Stimulated activated CD8-positive, alpha-beta memory T cell treated with anti-CD3 and anti-CD28 coated beads, Interleukin-7, amount 100 ng/mL, for 1 hour (primary cell): ENCODE measurements at places on chromosomes 4 and X.

GRCh38 chr4:11250510-11250909 lies 178.2 kb downstream of the HS3ST1 start:
- DNase-seq, result no peak

DNA sequence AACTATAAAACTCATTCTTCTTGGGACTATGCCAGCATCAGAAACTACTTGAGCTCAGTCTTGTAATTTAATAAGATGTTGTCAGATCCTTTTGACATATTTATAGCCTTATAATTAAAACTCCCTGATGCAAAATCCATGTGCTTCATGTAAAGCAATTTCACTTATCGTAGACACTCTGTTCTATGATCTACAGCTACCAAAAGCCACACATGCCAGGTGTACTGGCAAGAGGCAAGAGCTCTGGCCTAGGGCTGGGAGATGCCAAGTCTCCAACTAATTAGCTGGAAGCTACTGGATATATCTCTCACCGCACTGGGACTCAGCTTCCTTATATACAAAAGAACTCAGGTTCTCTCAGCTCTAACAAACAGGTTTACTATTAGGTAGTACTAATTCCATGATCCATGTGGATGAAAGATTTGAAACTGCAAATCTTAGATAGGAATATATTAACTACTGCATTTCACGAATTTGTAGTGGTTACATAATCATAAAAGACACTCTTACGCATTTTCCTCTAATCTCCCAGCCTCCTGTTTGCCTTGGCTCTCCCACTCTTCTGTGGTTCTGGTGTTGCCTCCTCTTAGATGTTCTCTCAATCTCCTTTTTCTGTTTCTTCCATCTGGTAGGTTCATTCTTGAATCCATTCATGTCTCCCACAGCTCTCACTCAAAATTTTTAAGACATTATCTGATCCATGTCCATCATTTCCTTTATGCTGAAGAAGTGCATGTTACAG lies 103.0 kb downstream of the HHIP start:
- no peak for DNase-seq

GRCh38 chr4:46992338-46992737 lies 1.0 kb downstream of the GABRA4 start:
- DNase-seq, result no peak

GRCh38 chrX:120137439-120137838 lies 21.0 kb upstream of the RHOXF2 start:
- DNase-seq, result no peak

GRCh38 chr4:48518143-48518542 lies 28.1 kb downstream of the ZAR1 start:
- no peak for DNase-seq

DNA sequence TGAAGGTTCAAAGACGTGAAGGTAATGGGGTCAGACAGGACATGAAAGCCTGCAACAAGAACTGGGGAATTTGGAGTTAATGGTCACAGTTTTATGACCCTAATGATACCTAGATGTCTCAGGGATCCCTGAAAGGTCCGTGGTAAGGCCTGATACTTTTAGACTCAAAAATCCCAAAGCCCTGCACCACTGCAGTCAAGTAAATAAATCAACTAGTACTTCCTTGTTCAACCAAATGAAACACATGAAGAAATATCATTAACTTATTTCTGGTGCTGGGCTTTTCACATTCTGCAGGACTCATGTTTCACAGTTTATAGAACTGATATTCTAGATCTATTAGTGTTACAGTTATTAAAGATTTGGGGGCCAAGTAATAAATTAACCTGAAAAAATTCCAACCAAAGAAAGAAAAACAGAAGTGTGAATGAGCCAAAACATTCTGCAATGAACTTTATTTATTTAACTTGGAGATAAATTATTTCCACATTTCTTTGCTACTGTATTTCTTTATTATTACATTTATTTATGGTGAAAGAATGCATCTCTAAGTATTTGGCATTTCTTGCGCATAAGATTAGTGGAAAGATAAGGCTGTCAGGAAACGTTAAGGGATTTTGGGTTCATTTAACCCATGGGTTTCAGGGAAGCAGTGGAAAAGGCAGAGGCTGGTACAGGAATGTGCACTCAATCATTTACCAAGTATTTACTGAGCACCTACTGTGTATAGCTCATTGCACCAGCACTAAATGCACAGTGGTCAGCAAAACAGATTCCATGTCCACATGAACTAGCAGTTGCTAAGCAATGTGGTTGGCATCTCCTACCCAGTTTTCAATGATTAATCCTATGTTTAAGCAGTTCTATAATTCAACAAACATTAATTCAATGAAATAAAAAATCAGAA lies 8.7 kb downstream of the WDFY3 start:
- no peak for DNase-seq

GRCh38 chr4:169626331-169627282 lies 6.2 kb downstream of the CLCN3 start:
- DNase-seq, result no peak

DNA sequence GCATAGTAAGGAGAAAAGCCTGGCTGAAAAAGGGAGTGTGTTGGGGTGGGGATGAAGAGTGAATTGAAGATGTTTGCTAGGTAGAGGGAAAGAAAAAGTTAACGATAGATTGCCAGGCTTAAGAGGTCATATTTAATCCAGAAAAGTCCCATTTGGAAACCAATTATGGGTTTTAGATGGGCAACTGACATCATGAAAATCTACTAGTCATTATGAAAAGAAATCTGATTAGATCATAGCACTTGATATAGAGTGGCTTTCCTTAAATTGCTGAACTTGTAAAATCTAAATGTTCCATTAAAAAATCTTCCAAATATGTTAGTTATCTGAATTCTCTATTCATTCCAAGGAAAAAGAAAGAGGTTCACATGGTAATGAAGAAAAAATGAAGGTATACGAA lies 37.5 kb upstream of the IL21 start:
- no peak for DNase-seq

GRCh38 chrX:66632473-66632872 lies 6.4 kb downstream of the EDA2R start:
- no peak for DNase-seq

DNA sequence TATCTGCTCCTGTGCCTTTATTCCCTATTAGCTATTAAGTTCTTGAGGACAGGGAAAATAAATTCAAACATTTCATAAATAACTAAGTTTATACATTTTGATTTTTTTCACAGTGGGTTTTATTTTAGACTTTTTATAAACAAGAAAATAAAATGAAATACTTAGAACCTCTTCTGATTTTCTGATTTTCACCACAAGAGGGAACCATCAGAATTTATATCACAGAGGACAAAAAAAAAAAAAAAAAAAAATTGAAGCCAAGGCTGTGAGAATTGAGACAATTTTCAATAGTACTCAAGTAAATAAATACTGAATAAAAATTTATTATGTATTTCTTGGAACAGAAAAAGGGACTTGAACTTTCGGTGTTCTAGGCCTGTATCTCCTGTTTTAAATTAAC lies 288.1 kb downstream of the SH3BGRL start:
- no peak for DNase-seq

GRCh38 chr4:158682066-158682465 lies 10.0 kb downstream of the ETFDH start:
- DNase-seq, result no peak

- DNase-seq, result no peak
Observed at GRCh38 chrX:13341491-13342101, 21.7 kb upstream of the ATXN3L start.

GRCh38 chrX:107398115-107398514 lies 51.3 kb upstream of the FRMPD3 start:
- no peak for DNase-seq

DNA sequence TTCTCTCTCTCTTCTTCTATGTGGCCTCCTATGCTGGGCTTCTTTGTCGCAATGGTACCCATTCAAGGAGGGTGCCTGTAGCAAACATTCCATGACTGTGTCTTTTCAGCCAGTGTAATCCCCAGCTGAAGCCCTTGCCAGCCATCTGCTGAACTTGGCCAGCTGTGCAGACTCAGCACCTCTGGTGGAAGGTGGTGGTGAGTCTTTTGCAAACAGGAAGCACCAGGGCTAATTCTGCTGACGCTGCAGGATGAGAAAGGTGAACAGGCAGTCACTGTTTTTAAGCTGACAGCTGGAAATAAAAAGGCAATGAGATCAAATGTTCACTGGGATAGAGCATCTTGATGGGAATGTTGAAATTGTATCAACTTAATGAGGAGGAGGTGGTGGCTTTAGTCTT lies 298.7 kb upstream of the CLNK start:
- DNase-seq, result no peak

DNA sequence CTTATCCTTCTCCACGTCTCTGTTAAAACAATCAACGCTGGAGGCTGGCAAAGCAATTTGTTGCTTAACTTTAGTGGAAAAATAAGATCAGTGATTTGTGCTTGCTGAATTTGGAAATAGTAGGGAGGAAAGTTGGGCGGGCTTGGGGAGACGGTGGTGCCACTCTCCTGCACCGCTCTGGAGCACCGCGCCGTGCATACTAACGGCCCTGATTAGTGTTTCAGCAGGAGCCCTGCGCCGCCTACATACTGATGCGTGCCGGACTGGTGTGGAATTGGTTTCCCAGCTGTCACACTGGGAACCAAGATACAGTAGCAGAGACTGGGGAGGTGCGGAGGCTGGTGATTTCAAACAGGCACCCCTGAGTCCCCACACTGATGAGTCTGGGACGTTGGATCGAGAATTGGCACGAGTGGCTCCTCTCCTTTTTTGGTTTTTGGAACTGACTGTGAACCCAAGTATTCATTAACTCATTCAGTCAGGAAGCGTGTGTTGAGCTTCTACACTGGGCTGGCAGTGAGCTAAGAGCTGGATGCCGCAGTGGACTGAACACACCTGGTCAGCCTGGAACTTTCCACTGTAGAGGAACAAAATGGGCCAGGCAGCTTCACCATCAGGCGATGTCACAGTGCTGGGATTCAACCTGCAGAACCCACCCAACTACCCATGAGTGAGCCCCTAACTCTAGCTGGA lies 29.0 kb upstream of the PSAPL1 start:
- DNase-seq, result no peak

- no peak for DNase-seq
Observed at GRCh38 chr4:184250795-184251669, 33.4 kb upstream of the ENPP6 start.
